Muscle of arm (tissue), 14 donors: ENCODE measurements at places on chromosomes 3 and 15. TPM values are rescaled to one million over a fixed set of nuclear protein-coding genes. Genes with fewer than 3 reads are reported as not detected.

DNA sequence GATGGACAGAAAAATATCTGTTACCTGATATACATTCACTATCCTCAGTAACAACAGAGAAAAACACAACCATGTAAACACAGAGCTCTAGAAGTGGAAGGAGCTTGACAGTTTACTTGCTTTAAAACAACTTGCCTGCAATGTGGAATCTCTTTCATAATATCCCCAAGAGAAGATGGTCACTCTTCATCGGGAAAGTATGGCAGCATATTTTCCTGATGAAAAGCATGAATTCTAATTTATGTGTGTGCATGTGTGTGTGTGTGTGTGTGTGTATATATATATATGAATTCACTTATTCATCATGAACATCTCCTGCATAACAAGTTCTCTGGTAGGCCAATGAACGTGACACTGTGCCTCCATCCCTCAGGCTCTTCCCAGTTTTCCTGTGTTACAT lies 81.2 kb downstream of the EFL1 start:
- no peak for DNase-seq

FAM3D gene
- not detected for polyA plus RNA-seq

- no peak for DNase-seq
These were observed 338.9 kb upstream of the CFAP20DC start for GRCh38 chr3:59388555-59389270.

GRCh38 chr15:101153801-101154656 lies 97.8 kb downstream of the CHSY1 start:
- DNase-seq = no peak

TM4SF4 gene
- not detected for polyA plus RNA-seq
